ENCODE measurements at places on chromosomes 3 and 15.

DNA sequence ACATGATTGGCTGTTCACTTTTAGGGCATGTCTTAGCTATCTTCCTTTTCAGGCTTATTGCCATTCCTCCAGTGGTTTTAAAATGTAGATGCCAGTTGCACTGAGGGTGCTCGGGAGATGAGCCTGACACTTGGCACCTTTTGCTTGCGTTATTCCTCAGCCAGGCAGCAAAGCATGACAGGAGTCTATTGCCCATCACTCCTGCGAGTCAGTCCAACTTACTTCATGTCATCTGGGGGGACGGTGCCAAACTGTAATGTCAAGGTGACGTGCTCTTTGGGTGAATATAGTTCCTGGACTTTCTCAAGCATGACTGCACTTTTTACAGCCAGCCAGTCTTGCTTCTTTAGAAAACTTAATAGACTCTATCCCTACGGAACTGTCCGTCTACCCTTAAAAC, 406.0 kb upstream of the C2CD4B start:
- DNase-seq: no peak

DNA sequence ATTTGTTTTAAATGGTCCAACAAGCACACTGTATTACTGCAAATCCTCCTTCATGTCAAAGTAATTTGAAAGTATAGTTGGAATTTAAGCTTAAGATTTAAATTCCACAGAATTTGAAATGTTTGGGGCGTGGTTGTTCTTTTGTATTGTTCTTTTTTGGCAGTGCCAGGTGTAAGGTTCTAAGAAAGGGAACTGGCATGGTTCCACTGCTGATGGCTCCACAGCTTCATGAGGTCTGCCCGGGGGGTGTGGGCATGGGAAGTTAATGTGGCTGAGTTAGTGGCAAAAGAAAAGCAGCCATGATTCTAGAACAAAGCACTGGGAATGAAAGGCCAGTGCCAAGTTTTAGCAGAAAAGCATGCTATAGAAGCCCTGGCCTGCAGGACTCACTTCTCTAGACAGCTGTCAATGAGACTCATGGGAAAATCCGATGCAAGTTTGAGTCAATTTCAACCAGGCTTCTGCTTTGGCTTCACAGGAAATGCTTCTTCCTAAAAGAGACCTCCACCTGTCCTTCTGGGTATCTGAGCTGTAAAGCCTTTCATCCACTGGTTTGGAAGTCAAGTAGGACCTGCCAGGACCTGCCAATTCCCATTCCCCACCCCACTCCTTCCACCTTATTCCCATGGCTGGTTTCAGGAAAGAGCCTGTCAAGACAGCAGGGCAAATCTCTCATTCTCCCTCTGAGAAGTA, 18.9 kb downstream of the CDCP1 start:
- DNase-seq: no peak

DNA sequence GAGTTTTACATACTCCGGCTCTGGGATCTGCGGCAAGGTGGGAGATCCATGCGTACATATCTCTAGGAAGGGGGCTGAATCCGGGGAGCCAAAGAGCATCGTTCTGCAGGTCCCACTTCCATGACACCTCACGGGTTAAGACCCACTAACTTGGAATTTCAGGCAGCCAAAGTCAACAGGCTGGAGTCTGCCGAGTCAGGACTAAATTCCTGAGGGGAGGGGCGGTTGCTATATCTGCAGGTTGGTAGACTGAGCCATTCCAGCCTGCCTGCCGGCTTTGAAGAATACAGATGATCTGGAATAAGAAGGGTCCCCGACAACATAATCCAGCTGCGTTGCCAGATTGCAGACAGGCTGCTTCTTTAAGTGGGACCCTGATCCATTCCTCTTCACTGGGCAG, 65.4 kb upstream of the PEX5L start:
- DNase-seq: no peak

GRCh38 chr3:170424879-170425278, 6.2 kb downstream of the CLDN11 start:
- no peak for DNase-seq

DNA sequence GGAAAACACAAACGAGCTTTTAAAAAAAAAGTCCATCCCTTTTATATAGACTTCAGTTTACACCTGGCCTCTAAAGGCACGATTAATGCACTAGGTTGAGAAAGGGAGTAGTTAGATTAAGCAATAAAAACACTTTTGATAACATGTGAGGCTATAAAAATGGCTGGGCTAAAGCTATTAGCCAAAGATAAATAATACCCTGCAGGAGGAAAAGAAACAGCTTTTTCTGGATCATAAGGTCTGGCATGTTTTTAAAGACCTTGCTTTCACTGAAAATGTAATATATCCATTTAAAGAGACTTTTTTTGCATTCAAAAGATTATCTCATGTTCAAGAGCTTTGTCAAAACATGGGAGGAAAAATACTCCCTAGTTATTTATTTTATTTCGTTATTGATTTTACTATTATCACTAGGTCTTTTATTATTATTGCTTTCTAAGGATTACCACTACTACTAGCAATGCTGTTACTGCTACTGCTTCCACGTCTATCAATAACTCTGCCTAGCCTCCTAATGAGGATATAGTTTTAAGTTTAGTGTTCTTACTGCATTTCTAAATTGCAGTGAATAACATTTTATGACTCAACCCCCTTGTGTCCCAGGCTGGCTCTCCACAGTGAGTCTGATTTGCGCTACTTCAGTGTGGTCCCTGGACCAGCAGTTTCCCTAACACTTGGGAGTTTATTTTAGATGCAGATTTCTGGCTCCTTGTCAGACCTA, 93.4 kb downstream of the THRB start:
- no peak for DNase-seq

DNA sequence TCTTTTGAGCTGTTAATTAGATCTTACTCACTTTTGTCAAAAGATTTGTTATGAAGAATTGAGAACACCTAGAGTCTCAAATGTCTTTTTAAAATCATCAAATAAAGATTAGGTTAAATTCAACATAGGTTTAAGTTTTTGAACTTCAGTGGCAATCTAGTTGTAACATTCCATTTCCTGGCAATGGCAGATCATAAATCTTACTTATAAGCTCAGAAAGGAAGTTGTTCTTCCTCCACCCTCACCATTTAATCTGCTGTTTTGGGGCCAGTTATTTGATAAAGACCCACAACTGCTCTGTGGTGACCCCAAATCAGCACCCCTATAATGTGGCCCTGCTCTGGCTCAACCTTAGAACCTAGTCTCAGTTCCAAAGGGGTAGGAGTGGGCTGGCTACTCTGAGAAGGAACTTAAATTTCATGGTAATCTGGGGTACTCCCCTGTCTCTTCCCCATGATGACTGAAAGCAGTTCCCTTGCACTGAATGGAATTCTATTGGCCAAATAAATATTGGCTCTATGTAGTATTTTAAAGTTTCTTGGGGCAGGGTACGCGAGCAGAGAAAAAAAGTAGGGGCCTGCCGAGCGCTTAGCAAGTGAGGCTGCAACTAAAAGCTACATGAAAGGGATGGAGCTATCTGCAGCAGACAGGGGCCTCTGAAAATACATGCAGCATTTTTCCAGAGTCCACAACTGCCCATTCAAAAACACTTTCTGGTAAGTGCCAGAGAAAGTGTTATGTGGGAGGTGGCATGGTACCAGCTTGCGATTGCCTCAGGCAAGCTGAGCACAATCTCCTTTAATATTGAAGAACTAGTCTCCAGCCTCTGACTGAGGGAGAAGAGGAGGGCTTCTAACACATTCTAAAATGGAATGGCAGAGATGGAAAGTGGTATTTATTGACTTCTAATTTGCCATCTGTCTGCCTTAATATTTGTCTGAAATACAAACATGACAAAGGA, 103.6 kb upstream of the RASGRP1 start:
- DNase-seq: no peak

GRCh38 chr3:11954312-11954934, 49.8 kb upstream of the SYN2 start:
- DNase-seq: no peak

DNA sequence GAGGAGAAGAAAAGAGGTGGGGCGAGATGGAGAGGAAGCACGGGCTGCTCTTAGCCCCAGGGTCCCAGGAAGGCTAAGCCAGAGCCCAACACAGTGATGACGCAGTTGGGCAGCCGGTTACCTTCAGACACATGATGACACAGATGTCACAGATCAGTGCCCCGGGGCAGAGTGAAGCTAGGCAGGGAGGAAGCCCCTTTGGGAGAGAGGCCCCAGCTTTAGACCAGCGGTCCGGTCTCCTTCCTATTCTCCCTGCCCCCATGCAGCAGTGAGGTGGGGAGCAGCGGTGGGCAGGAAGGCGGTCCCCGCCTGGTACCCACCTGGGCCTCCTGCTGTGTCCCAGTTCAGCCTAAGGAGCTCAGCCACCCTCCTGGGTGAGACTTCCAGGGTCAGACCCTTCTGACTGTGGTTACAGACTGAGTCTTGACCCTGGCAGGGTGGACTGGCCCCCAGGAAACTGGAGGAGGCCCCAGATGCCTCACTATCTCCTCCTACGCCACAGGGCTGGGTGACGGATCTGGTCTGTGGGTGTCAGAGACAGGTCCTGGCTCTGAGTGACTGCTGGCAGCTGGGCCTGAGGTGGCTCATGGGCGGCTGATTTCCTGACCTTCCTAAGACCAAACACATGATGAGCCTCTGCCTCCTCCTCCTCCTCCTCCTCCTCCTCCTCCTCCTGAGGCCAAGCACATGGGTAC, 38.8 kb upstream of the LINGO1 start:
- DNase-seq: no peak

- DNase-seq: no peak
These were observed 301.9 kb downstream of the CACNA2D3 start for GRCh38 chr3:54424292-54424691.

DNA sequence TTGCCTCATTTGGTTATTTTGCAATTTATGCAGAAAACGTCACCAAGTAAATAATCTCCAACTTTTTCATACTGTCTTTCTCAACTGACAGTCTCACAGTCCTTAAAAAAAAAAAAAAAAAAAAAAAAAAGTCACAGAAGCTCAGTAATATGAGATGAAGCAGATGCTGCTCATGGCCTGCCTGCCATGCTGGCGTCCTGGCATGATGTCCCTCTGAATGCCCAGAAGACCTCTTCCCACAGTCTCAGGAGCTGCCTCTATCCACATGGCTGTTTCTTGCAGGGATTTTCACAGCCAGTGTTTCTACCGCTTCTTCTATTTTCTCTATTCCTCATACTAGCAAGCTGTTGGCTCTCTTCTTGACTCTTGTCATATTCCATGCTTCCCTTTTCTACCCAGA, 87.7 kb downstream of the TGFBR2 start:
- DNase-seq: no peak

DNA sequence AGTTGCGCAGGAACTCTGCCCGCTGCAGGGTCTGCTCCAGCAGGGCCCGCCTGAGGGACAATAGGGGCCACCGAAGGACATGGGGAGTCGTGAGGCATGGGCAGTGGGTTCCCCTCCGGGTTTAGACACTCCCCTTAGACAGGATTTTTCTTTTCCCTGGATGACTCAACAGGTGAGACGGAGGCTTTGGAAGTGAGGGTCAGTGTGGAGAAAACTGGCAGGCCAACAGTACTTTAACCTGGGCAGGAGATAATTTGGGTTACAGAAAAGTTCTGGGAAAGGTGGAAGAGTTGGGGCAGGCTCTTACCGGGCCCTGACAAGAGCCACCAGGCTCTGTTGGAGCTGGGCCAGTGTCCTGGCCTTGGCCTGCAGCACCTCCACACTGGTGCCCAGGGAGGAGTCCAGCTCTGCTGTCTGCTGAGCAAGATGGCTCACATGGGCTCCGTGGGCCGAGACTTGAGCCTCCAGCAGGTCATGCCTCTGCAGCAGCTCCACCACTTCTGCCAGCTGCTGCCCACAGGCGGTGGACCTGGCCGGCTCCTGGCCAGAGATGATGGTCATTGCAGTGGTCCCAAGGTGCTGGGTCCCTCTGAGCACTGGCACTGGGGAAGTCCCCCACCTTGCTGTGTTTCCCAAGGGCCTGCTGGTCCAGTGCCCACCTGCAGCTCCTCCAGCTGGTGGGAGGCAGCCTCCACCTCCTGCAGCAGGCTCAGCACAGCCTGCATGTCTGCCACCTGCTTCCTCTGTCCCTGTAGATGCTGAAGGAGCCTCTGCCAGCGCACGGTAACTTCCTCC, 11.0 kb downstream of the SPTBN5 start:
- DNase-seq: no peak

DNA sequence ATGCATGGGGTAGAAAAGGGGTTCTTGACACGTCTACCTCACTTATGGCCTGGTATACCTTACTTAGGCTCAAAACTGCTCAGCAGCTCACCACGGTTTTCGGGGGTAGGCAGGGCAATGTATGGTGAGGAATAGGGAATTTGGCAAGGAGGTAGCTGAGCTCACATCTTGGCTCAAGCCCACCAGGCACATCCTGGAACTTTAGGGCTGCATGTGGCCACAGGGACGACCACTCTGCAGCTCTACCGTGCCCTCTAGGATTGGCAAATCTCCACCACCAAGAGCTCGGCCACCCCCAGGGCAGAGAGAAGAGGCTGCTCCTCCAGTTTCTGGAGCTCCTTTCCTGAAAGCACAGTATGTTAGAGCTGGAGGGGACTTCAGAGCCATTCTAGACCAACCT, 69.7 kb downstream of the MRPL46 start:
- DNase-seq: no peak

- DNase-seq: no peak
These were observed 429.8 kb upstream of the PDZRN3 start for GRCh38 chr3:74054566-74054965.

DNA sequence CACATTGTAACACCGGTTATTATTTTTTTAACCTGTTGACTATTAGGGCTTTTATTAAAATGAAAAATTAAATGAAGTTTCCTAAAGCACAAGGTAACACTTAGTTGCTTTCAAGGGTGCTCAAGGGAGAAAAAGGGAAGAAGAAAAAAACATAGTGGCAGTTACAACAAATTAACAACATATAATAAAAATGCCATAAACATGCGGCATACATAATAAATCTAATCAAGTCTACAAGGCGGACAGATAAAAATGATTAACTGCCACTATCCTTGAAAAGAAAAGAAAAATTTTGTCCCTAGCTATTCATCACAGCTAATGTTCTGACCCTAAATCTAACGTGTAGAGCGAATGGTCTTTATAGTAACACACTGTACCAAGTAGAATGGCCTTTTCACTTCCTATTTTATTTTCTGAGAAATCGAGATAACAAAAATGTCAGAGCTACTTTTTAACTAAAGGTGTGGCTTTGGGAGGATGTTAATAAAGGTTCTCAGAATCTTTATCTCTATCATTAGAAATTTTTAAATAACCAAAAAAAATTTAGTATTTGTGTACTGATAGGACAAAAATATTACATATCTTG, 194.9 kb downstream of the FOXP1 start:
- DNase-seq: no peak

- DNase-seq: no peak
These were observed 62.7 kb upstream of the DNAJC19 start for GRCh38 chr3:181052256-181052655.

DNA sequence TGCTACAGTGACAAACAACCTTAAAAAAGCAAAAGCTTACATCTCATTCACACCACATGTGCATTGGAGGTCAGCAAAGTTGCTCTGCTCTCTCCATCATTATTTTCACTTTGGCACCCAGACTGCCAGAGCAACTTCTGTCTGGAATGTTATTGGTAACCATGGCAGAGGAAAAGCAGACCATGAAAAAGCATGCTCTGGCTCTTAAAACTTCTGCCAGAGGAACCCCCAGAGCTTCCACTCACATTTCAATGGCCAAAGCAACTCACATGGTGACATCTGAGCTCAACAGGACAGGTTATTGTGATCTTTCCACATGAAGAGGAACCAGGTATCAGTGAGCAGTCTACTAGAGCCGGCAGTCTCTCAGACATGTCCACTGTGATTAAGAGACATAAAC, 21.9 kb upstream of the FRMD5 start:
- DNase-seq: no peak
